NCI-H146 (cell line): ENCODE measurements at places on chromosomes 4 and X.

- no peak for DNase-seq
Measured at GRCh38 chr4:14568351-14568750, 433.9 kb upstream of the CPEB2 start.

- DNase-seq: no peak
Measured at GRCh38 chr4:107853444-107854355, 29.0 kb downstream of the SGMS2 start.

- DNase-seq: no peak
Measured at GRCh38 chr4:19301527-19301926, 950.2 kb upstream of the SLIT2 start.

DNA sequence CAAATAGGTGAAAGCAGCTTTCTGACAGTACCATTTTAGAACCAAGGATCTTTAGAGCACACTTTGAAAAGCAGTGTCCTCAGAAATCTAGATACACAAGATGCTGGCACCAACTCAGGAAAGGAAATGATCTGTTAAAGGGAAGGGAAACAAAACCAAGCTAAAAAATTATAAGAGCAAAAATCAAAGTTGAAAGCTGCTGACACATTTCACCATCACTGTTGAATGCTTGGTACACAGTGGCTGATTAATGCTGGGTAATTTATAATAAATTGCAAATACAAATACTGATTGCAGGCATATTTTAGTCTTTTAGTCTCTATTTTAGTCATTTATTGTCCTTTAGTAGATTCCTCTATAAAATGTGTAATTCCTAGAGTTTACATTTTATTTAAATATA, 1540.1 kb upstream of the PCDH10 start:
- no peak for DNase-seq

DNA sequence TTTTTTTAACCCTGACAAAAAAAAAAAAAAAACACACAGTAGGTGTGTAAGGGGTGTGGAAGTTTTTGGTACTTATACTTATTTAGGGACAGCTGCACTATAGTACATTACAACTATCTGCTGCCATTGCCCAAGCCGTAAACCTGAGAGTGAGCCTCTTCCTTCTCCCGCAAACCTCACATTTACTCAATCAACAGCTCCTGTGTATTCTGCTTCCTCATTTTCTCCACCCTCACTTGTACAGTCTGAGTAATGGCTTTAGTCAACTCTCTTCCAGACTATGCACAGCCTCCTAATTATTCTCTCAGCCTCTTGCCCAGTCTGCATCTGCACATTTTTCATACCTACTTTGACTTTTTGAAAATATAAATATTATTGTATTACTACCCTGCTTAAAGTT, 362.0 kb downstream of the ADAM29 start:
- DNase-seq: no peak

GRCh38 chr4:1979477-1980196, 29.1 kb downstream of the NELFA start:
- no peak for DNase-seq

DNA sequence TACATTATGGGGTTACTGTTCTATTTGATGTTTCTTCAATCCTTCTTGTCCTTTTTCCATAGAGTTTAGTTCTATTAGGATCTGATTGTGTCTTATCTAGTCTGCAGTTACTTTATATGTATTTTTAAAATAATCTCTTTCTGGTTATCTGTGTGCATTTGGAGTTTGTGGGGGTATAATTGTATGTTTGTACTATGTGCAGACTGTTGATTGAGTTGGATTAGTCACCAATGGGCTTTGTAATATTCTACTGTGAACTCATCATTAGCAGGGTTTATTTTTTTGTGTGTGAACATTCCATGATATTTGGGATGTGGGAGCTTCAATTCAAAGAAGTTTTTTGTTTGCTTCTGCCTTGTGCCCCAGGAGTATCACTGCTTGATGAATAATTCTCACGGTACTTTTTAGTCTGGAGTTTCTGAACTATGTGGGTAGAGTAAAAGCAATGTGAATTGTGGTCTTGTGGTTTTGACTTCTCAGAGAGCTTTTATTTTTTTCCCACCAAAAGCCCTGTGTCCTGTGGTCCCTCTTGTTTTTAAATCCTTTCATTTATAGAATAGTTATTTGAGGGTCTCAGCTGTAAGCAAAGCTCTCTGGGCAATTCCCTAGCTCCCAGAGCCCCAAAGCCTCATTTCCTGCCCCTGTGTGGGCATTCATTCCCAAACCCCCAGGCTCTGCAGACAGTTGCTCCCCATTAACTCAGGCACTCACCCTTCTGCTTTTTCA, 127.8 kb downstream of the PHKA2 start:
- no peak for DNase-seq

DNA sequence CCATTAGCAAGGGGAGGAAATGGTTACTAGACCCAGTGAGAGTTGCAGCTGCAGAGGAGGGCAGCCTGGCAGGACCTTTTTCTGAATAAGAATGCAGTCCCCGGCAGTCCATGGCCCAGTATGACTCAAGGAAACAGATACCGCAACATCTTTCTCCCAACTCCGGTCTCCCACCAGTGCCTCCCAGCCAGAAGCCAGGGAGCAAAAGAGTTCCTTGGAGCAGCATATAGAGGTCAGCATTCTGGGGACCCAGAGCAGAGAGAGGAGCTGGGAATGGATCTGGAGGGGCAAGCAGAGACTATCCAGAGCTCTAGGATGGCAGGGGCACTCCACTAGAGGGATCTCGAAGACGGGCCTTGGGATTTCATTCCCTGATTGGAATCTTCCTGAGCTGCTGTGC, 339.2 kb upstream of the AADAT start:
- DNase-seq: no peak
